ENCODE measurements at places on chromosomes 13 and 19.

- DNase-seq = no peak
Observed at GRCh38 chr13:99255271-99255670, 2.9 kb downstream of the GPR18 start.

DNA sequence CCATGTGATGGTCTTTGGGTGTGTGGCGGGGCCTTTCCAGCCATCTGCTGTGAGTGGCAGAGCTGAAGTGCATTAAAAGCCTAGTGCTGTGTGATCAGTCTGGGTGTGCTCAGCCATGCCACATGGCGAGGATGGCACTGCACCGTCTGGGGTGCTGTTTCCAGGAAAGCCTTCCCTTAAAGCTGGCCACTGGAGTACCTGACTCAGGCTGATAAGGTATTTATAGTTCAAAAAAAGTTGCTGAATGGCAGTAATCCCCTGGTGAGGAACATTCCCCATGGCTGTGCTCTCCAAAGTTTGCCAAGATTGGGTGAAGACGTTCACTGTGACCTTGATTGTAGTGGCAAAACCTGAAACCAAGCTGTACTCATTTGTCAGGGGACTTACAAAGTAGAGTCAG, 6.0 kb downstream of the GPI start:
- no peak for DNase-seq

GRCh38 chr13:113394339-113394640, 30.4 kb upstream of the GRTP1 start:
- DNase-seq = no peak

DNA sequence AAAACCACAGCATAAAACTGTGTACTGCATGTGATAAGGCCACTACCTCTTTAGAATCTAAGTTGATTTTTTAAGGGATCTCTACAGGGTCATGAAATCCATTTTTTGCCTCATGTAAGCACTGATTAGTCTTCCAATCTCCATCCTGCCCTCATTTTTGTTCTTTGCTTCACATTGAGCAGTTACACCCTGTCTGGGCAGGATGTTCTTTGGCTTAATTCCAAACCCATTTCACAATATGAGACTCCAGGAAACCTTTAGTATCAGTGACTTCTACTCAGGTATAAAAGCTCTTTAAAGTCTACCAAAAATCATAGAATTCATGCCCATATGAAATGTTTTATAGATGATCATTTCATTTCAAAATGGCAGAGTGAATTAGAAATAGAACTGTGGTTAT, 592.6 kb downstream of the TBC1D4 start:
- no peak for DNase-seq

- DNase-seq = no peak
Observed at GRCh38 chr13:50072676-50073075, 57.4 kb downstream of the KCNRG start.

GRCh38 chr19:31279436-31279765, 69.8 kb downstream of the TSHZ3 start:
- DNase-seq = no peak

- DNase-seq = no peak
Observed at GRCh38 chr13:29464105-29464679, 131.3 kb downstream of the SLC7A1 start.

GRCh38 chr19:8877854-8878705, 45.9 kb downstream of the MBD3L1 start:
- no peak for DNase-seq

GRCh38 chr19:35000647-35001501, 751 bp downstream of the GRAMD1A start:
- peak; percentile 50 for DNase-seq

- DNase-seq = no peak
Observed at GRCh38 chr19:33730858-33731607, 65.6 kb upstream of the KCTD15 start.

- no peak for DNase-seq
Observed at GRCh38 chr13:59413126-59413525, 750.6 kb downstream of the DIAPH3 start.

- peak; percentile 72 for DNase-seq
Observed at GRCh38 chr19:49019242-49019932, 2.5 kb upstream of the LHB start.

DNA sequence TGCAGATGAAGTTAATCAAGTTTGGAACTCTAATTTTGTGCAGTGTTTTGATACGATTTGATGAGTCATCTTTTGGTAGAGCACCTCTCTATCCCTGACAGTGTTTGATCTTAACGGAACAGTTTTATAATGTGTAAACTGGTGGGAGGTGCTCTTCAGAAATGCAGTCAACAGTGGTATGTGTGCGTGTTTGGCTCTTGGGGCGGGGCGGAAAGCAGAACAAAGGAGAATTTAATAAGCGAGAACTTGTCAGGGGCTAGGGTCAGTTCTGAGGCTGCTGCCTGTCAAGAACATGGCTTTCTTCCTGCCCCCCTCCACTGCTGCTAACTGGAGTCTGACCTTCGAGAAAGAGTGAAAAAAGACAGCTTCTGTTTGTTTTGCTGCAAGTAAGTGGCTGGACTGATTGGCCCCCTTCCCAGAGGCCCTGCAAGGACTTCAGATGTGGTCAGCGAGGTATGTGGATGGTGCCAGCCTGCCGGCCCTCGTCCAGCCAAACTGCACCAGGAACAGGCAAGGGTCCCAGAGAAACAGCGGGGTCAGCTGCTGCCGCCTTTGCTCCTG, 40.8 kb downstream of the BBC3 start:
- DNase-seq = peak; percentile 58

- no peak for DNase-seq
Observed at GRCh38 chr19:1486720-1487575, 3.2 kb downstream of the PCSK4 start.

DNA sequence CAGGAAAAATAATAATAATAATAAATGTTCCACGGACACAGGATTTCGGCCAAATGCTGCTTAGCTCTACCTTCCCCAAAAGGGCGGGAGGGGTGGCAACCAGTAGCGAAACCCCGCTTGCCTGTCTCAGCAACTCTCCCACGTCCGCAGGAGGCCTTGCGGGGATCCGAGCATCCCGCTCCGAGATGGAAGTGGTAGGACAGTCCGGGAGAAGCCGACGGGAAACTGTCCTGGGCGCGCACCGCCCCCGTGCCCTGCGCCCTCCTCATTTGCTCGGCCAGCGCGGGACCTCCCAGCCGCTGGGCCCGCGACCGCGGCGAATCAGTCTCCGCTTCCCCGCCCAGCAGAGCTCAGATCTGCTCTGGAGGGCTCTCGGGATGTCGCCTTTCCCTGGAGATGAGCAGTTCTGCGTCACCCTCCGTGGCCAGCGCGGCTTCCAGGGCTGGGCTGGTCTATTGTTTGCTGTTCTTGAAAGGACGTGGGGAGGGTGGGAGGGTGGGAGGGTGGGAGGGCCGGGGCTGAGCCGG, 48.9 kb upstream of the PABPC3 start:
- no peak for DNase-seq

GRCh38 chr19:17886515-17886914, 14.8 kb downstream of the SLC5A5 start:
- DNase-seq = no peak

- no peak for DNase-seq
Observed at GRCh38 chr19:5057860-5058259, 88.9 kb downstream of the KDM4B start.

GRCh38 chr19:39918183-39918651, 16.2 kb downstream of the FCGBP start:
- no peak for DNase-seq

- no peak for DNase-seq
Observed at GRCh38 chr13:36445891-36446351, 13.6 kb downstream of the CCNA1 start.

- no peak for DNase-seq
Observed at GRCh38 chr13:113422807-113423519, 30.3 kb downstream of the ADPRHL1 start.
